B cell (primary cell): ENCODE measurements at places on chromosomes 1 and 21.

DNA sequence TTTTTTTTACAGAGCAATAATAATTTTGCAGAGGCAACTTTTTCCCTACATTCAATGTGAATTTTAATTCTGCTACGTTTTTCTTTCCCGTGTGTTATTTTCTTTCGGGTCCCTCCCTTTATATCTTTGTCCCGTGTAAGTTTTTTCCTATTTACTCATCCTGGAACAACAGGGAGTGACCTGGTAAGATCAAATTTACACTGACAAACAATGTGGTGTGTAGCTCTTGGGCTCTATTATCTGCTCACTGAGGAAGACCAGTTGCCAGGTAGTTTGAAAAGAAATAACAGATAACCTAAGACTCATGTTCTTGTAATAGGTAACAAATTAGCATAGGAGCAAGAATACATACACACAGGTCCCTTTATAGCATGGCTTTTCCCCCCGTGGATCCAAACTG is 33.7 kb upstream of the GUCA2A start:
- DNase-seq, result no peak

GRCh38 chr1:16371725-16372124 is 4.7 kb downstream of the SZRD1 start:
- no peak for DNase-seq

GRCh38 chr1:229778794-229779193 is 152.7 kb downstream of the URB2 start:
- no peak for DNase-seq

DNA sequence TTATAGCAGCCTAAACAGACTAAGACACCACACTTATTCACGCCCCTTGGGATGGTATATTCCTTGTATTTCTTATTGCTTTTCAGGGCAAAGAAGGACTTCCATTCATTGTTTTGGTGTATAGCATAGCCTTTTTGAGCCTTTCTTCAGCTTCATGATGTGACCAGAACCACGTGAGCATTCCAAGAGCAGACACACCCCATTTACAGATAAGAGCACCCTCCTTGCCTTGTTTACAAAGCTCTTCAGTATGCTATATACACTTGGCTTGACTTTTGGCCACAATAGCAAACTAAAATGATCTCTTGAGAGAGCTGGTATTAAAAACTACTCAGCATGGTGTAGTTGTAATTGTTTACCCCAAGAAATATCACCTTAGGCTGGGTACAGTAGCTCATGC is 78.7 kb downstream of the PIK3R3 start:
- DNase-seq, result no peak

DNA sequence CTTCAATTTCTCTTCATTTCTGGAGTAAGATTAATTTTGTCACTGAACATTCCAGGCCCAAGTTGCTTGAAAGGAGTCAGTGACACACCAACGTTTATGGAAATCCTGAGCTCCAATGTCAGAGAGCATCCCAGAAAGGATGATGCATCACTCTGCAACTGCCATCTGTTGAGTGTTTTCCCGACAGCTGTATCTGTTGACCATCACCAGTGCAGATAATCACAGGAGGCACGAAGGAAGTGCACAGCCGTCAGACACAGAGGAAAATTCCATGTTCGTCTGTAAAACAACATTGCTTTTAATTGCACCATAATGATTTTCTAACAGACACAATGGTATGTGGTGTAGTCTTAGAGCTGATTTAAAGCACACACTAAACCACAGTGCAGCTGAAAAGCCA is 376.7 kb upstream of the ADGRL2 start:
- DNase-seq, result no peak
